ENCODE measurements at places on chromosomes 2 and 18.

DNA sequence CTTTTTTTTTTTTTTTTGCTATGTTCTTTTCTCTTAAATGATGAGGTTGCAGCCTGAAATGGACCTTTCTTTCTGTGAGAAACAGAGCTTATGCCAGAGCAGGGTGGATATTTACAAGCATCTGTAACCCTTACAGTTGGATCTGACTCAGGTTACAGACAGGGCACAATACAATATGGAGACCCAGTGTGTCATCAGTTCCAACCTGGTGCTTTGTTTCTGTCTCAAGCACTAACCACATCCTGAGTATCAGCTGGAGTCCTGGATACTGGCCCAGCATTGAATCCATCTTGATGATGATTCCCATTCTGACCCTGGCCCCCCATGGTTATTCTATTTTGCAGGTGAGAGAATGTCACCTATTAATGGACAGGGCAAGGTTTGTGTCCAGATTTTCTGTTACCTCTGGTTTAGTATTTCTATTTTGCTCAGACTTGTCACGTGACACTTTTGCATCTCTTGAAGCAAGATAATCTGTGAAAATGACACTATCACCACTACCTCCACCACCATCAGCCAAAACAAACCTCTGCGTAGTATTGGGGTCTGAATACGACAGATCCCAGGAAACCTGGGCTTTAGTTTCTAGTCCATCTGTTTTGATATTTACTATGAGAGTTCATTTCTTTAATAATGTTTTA lies 174.0 kb downstream of the CCDC85A start:
- no peak for DNase-seq

- DNase-seq = no peak
Measured at GRCh38 chr2:105876191-105876590, 131.5 kb downstream of the NCK2 start.

DNA sequence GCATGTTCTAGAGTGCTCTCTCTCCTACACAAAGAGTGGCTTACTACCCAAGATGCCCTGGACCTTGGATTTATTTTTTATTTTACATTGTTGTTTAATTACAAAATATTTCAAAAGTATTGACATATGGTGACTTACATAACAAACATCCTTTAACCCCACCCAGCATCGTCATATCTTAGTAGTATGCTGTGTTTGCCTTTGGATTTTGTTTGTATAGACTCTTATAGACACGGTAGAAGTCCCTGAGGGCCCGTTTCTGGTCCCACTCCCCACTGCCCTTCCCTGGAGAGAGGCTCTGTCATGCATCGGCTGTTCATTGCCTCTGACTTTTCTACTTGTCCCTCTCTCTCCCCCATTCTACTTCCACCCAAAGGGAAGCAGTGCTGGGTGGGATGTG lies 112.0 kb downstream of the ZBTB7C start:
- no peak for DNase-seq

GRCh38 chr2:39897273-39897672 lies 118.2 kb upstream of the THUMPD2 start:
- DNase-seq = no peak

DNA sequence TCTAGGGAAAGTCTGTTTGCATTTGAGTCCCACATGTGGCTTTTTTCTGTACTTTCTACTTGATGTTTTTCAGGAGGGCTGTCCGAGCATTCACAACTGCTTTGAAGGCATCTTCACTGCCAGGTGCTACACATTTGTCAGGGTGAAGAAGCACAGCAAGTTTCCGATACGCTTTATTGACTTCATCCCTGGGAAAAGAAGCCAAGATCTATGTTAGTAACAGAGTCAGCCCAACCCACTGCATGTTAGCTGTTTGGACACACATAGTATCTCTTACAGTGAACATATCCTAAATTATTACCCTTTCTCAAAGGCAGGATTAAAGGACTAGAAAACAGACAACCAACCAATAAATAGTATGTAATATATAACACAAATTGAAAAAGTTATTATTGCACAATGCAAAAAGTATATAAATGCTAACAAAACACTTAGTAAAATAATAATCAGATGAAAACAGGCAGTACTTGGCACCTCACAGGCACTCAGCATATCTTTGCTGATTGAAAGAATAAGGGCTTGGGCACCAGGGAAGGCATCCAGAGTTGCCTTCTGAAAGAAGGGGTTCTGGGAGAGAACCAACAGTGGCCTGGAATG lies 24.1 kb downstream of the DNAJC27 start:
- DNase-seq = no peak

GRCh38 chr2:44713170-44713569 lies 228.3 kb upstream of the SIX3 start:
- DNase-seq = no peak

DNA sequence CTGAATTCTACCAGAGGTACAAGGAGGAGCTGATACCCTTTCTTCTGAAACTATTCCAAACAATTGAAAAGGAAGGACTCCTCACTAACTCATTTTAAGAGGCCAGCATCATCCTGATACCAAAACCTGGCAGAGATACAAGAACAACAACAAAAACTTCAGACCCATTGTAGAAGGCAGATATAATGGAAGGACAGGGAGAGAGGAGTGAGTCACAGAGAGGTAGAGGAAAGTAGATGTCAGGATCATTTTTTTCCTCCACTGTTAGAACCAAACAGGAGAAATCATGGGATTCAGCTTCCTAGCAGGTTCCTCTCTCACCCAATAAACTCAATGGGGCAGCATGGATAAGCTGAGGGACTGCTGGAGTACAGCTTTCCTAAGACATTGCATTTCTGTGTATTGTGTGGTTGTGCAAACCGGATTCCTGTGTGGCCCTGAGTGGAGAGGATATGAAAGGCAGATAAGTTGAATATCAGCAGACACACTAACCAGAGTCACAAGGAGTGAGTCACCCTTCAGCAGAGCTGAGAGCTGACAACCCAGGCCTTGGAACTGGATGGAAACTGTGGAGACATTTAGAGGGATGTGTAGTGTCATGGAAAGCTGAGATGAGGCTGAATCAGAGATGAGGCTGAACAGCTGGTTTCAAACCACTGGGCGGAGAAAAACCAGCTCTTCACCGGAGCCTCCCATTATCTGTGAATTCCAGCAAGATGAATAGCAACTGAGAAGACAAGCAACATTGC lies 60.9 kb upstream of the MMADHC start:
- peak; percentile 99 for DNase-seq

DNA sequence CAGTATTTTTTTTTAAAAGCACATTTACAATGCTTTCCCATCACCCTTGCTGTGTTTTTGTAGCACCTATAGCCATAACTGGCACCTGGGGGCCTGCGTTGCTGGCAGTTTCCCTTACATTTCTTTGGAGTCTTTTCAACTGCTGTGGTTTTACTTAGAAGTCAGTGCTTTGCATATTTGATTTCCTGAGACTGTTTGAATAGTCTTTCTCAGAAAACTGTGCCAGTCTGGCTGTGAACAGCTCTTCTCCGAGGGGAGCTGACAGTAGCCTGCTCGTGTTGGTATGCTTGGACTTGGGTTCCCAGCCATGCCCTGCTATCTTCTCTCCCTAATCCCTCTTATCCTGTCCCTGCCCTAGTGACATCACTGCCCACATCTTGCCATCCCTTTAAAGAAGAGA lies 81.5 kb downstream of the DPP4 start:
- no peak for DNase-seq

GRCh38 chr2:159119652-159120257 lies 151.3 kb downstream of the TANC1 start:
- DNase-seq = no peak

DNA sequence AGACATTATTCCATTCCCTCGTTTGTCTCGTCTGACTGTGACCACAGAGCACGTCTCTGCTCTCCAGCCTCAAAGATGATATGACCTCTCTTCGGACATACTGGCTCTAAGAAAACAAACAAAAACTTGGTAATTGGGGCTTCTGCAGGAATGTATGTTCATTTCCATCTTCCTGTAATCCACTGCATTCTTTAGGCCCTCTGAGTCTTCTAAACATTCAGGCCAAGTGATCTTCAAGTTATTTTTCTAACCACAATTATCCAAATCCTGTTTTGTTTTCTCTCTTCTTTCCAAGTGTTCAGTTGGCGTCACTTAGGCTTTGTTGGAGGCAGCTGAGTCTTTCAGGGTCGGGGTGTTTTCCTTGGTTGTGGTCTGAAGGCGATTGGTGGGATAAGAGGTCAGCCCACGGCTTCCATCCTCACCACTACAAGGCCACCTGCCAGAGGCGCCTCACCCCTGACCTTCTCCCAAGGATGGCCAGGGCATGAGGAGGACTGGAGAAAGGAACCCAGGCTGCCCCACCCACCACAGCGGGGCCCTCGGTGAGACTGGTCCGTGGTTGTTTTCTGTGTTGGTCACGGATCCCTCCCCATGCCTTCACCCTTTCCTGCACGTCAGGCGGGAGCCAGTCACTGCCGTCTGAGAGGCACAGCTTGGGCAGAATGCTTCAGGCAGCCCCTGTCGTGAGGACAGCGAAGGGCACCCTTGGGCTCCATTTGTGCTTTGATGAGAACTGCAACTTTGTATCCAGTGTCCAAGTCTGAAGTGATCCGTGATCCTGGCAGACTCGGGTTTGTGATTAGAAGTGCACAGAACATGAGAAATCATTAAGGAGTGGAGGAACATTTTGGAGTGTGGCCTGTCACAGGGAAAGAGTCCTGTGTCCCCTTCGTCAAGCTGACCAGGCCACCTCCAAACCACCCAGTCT lies 88.6 kb upstream of the FHL2 start:
- DNase-seq = peak; percentile 40

DNA sequence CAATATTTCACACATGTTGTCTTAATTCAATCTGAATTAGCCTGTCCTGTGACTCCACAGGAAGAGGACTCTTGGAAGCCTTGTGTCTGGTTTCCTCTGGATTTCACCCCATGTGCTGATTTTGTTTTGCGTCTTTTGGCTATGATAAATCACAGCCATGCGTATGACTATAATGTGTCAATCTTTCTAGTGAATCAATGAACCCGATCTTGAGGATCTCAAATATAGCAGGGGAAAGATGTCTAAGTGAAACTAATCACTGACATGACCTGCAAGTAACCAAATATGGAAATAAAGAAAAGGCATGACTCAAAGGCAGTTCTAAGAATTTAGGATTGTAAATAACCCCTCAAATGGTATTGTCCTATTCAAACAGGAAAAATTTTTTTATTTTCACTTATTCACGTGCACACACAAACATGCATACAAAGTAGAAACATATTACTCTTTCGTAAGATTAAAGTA lies 8.2 kb downstream of the WDFY1 start:
- DNase-seq = no peak

- DNase-seq = no peak
Measured at GRCh38 chr2:199734011-199734410, 117.0 kb downstream of the FTCDNL1 start.

GRCh38 chr18:57980573-57981307 lies 63.3 kb upstream of the NEDD4L start:
- no peak for DNase-seq

- DNase-seq = peak; percentile 10
Measured at GRCh38 chr18:2656981-2657512, 1.5 kb downstream of the SMCHD1 start.

GRCh38 chr2:9836517-9836916 lies 6.8 kb upstream of the TAF1B start:
- DNase-seq = no peak

GRCh38 chr2:98469862-98470544 lies 25.3 kb downstream of the INPP4A start:
- no peak for DNase-seq

DNA sequence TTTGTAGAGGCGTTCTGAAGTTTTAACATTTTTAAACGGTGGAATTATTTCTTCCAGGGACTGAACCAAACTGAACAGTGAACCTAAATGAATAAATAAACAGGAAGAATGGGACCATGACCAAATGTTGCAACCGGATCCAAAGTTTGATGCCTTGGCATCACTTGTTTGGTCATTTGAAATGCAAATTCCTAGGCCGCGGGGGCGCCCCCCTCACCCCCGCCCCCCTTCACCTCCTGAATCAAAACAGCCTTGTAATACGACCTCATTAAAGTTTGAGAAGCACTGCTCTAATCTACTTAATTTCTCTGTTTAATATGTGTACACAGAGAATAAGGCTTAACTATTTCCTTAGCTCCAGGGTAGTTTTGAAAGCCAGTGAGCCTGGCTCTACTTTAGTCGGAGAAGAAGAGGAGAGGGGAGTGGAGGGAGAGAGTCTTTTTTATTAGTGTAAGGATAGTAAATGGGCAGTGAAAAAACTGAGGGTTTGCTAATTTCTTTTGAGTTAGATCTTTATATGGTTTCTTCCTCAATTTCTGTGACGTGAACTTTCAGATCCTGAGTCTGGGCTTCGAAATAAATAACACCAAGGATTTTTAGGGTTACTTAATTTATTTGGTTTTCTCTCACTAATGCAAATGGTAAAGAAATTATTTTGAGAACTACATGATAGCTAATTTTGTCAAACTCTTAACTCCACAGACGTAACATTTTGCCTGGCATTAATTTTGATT lies 5.7 kb downstream of the C2orf80 start:
- no peak for DNase-seq

DNA sequence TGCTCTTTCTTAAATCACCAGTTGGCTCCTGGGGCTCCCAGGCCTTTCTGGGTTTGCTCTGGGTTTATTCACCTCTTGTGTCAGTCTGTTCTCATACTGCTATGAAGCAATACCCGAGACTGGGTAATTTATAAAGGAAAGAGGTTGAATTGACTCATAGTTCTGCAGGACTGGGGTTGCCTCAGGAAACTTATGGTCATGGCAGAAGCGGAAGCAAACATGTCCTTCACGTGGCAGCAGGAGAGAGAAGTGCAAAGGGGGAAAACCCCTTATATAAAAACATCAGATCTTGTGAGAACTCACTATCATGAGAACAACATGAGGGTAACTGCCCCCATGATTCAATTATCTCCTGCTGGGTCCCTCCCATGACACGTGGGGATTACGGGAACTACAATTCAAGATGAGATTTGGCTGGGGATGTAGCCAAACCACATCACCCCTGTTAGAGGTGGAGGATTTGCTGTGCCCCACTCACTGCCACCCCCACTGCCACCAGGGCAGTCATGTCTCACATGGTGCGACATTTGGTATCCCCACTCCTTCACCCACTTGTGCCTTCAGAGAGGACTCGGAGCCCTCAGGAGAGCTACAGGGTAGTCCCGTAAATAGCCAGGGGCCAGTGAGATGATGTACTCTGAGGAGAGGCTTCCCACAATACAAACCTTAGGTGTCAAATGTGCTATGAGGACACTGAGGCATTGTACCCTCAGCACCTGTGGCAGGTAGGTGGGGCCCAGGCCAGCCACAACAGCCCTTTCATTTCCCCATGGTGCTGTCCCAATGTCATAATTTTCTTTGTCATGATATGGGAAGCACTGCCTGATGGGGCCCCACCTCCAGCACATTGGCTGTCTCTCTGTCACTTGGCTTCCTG lies 35.7 kb downstream of the CDC42EP3 start:
- DNase-seq = peak; percentile 84

- no peak for DNase-seq
Measured at GRCh38 chr2:47087051-47087450, 68.1 kb downstream of the STPG4 start.

GRCh38 chr2:177000061-177000714 lies 212.4 kb upstream of the HNRNPA3 start:
- DNase-seq = no peak

DNA sequence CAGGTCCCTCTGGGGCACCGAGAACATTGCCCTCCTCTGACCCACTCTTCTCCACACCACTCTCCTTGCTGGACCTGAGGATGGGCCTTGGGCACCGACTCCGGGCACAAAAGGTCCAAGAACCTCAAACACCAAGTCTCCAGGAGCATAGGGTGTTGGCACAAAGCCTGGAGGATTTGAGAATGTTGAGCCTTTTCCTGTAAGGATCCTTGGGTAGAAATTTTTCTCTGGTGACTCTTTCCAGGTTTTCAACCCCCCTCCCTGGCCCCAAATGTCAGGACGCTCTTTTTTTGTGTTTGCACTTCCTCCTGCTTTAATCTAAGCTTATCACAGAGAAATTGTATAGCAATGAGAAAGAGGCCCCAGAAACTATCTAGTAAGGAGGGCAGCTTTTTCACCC lies 9.2 kb downstream of the SPR start:
- DNase-seq = peak; percentile 37

All from fibroblast of pulmonary artery (primary cell).